ENCODE measurements at places on chromosomes 16 and 17. TPM values are rescaled to one million over a fixed set of nuclear protein-coding genes. Genes with fewer than 3 reads are reported as not detected.

Gene RAB34
- polyA plus RNA-seq = 387 TPM

Gene INCA1
- polyA plus RNA-seq = 0.51 TPM

Gene SDR42E1
- polyA plus RNA-seq = 0.32 TPM

Gene MYBBP1A
- polyA plus RNA-seq = 45.9 TPM

Gene DERL2
- polyA plus RNA-seq = 44.1 TPM

Gene SOCS1
- 19.9 TPM for polyA plus RNA-seq

Gene TP53TG3F
- polyA plus RNA-seq = not detected

Gene SMTNL2
- polyA plus RNA-seq = not detected

Gene NDE1
- polyA plus RNA-seq = 22.7 TPM

Gene SSTR5
- not detected for polyA plus RNA-seq

Gene ALOX12
- polyA plus RNA-seq = not detected

Gene ELOB
- polyA plus RNA-seq = 481 TPM

Gene C16orf92
- not detected for polyA plus RNA-seq

Gene KRTAP4-1
- polyA plus RNA-seq = not detected

Gene SLC5A2
- not detected for polyA plus RNA-seq

Gene PLEKHG4
- 56.8 TPM for polyA plus RNA-seq

Gene MYO15A
- 0.49 TPM for polyA plus RNA-seq

Gene FAM20A
- not detected for polyA plus RNA-seq

Gene AOC2
- polyA plus RNA-seq = 0.34 TPM

Gene CLDN7
- 2.8 TPM for polyA plus RNA-seq

Gene SPATA32
- not detected for polyA plus RNA-seq

Gene RGS9
- polyA plus RNA-seq = 1.1 TPM

Gene GNG13
- not detected for polyA plus RNA-seq

Gene KRTAP9-8
- polyA plus RNA-seq = not detected

Gene HEATR9
- polyA plus RNA-seq = not detected

Gene SYCE1L
- not detected for polyA plus RNA-seq

Gene MYH13
- polyA plus RNA-seq = not detected

Gene TMEM114
- not detected for polyA plus RNA-seq

Gene CES1
- 0.03 TPM for polyA plus RNA-seq

Gene EVPL
- polyA plus RNA-seq = not detected

Gene FBXO39
- not detected for polyA plus RNA-seq

Gene TOM1L1
- polyA plus RNA-seq = 13.0 TPM

Gene CDH13
- 61.6 TPM for polyA plus RNA-seq

Gene HS3ST4
- polyA plus RNA-seq = not detected

Gene KCNJ2
- 0.33 TPM for polyA plus RNA-seq

Gene LRRC36
- polyA plus RNA-seq = 0.29 TPM

Gene CD68
- 55.0 TPM for polyA plus RNA-seq

Gene NUPR1
- 27.9 TPM for polyA plus RNA-seq

Gene TP53TG3D
- not detected for polyA plus RNA-seq

Gene TMEM100
- 0.21 TPM for polyA plus RNA-seq

Gene SPNS3
- not detected for polyA plus RNA-seq

Gene ADGRG3
- not detected for polyA plus RNA-seq

Gene G6PC3
- 107 TPM for polyA plus RNA-seq
